AML-193 (cell line): ENCODE measurements at places on chromosomes 11 and 22.

DNA sequence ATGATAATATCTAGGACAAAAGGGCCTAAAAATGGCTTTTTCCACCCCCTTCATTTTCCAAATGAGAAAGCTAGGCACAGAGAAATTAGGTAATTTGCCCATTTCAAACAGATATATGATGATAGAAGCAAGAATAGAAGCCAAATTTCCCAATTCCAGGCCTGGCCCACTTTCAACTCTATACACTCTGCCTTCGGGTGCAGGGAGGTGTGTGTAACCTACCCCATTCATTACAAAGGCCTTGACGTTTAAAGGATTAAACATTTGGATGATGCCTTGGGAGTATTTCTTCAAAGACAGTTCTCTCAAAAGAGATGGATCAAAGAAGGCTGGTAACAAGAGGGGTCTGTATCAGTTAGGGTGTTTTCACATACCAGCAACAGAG lies 134.1 kb downstream of the CCDC34 start:
- no peak for DNase-seq

GRCh38 chr11:130554241-130555055 lies 106.0 kb downstream of the ADAMTS15 start:
- no peak for DNase-seq

DNA sequence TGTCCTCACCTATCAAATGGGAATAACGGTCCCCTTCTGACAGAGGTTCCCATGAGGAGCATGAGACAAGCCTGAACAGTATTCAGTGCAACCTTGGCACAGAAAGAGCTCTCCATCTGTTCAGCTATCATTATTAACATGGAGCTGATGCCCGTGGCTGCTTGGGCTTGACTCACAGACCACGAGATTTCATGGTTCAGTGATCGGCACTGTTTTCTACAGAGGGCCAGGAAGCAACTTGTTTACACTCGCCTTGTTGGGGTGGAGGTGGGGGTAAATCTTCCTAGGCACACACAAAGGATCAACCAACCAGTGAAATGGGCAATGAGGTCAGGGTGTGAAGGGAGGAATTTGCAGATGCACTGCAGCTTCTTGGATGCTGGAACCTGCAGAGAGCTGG lies 88.2 kb downstream of the CWC15 start:
- DNase-seq, result no peak

GRCh38 chr11:22151649-22152197 lies 41.2 kb upstream of the ANO5 start:
- no peak for DNase-seq

DNA sequence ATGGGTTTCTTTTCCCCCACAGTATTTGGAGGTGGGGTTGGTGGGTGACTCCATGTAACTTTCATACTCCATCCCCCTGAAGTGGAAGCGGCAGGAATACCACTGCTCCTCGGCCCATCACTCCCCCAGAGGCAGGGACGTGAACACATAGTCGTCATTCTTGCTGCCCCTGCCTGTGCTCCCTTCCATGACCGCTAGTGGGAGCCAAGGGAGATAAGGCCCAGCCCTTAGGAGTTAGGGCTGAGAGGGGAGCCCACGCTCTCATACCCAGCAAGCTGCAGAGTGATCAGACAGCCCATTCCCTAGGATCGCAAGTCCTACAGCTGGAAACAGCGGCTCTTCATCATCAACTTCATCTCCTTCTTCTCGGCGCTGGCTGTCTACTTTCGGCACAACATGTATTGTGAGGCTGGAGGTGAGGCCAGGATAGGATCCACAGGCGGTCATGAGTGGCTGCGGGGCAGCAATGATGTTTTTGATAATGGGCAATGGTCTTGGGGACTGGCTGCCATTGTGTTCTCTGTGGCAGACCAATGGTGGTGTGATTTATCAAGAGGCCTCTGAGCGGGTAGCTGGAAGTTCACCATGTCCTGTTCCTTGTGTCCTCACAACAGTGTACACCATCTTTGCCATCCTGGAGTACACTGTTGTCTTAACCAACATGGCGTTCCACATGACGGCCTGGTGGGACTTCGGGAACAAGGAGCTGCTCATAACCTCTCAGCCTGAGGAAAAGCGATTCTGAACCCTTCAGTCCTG lies 15.9 kb downstream of the RHOG start:
- peak; percentile 71 for DNase-seq

DNA sequence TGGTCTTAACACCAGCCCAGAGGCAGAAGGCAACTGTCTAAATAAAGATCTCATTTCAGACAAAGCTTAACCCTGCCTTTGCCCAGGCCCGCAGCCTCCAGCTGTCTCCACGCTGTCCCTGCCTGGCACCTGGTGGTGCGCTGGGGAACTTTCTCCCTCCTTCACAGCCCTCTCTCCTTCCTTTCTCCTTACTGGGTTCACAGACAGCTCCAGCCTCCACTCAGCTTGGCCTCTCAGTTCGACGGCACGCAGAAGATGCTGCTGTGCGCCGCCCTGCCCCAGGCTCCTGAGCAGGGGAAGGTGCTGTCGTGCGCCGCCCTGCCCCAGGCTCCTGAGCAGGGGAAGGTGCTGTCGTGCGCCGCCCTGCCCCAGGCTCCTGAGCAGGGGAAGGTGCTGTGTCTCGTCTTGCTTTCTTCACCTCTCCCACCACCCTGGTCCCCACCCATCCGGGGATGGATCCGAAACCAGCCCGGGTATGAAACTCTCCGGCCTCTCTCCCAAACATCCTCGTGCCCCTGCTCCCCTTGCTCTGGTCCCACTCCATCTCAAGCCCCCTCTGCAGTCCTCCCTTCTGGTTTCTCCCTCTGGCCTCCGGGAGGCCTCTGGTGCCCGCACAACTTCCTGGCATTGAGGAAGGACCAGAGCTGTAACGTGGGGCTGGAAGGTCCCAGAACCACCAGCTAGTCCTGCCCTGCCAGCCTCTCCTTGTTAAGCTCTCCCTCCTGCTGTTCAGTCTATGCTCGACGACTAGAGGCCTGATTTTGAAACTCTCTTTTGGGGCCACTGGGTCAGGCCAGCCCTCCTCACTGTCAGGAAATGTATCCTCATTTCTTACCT lies 22.9 kb upstream of the JAM3 start:
- no peak for DNase-seq

DNA sequence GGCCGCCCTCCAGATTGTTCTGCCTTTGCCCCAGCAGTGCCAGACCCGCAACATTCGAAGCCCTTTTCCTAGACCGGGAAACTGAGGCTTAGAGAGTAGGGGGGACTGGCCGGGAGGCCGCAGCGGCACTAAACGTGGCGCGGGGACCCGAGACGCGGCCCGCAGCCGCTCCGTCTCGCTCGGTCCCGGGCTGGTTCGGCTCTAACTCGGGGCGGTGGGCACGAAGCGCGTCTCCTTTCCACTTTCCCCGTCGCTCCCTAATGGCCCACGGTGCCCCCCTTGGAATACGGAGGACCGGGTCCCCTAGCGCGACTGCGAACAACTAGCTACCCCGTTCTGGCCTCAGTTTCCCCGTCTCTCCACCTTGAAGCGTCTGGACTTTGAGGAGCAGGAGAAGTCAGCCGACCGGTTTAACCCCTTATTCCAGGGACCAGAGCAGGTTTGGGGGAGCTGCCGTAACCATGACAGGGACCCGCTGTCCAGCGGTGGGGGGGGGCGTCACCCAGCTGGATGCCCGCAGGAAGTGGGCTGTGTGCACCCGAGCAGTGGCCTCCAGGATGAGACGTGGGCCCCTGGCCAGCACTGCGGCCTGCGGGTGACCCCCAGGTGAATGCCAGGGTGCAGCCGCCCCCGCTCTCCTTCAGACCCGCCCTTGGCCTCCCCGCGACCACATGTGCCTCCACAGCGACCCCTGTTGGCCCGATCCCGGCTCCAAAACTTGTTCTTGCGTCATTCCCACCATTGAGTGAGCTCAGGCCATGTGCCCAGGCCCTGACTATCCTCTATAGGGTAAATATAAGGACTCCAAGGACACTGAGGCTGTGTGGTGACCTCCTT lies 1.1 kb downstream of the CDC42EP1 start:
- DNase-seq, result peak; percentile 44

DNA sequence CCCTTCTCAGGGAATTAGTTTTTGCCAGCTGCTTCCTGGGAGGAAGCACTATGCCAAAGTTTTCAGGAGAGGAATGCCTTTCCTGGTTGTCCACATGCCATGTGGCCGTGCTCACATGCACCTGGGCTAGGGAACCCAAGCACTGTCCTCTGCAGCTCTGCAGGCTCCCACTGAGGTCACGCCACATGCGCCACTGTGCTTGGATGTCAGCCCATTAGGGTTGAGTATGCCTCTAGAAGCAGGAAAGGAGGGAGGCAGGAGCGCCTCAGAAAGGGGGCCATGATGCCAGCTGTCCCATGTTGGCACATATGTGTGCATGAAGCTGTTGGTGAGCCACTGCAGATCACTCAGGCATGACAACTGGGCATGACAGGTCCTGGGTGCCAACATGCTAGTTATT lies 81.6 kb upstream of the SUSD2 start:
- DNase-seq, result no peak

- DNase-seq, result no peak
These were observed 27.6 kb upstream of the TTC12 start for GRCh38 chr11:113286509-113287497.

DNA sequence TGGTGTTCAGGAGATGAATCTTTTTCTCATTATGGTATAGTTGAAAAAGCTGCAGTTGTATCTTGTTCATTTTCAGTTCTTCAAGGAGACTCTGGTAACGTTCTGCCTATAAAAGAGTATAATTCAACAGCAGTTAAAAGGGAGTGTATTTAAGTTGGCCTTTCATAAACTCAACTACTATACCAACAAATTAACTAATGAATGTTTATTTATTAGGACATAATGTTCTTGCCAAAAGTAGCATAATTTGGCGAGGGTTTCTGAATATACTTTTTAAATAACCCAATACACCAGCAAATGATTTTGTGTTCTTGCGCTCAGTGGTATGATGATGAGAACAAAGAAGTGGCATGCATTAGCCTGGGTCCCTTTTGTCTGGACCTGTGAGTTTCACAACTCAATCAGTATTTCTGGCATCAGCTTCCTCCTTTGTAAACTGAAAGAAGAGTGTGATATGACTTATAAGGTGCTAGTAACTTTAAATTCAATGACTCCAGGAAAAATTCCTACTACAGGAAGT lies 10.9 kb downstream of the SMC1B start:
- no peak for DNase-seq

DNA sequence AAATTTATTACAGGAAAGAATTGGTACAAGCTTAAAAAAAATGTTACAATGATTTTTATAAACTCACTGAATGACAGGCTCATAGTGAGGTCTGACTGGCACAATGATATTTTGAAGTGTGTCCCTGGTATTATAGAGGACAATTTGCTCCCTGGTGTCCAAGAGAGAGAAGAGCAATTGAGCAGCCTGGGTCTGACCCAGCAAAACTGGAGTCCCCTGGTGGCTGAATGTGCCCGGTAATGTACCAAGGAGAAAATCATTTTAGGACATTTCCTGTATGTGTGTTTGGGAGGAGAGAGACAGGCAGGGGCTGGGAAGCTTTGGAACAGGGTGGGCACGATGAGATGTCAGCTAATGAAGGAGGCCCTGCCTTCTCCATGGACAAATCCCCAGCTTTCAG lies 125.3 kb downstream of the APOL5 start:
- peak; percentile 43 for DNase-seq

DNA sequence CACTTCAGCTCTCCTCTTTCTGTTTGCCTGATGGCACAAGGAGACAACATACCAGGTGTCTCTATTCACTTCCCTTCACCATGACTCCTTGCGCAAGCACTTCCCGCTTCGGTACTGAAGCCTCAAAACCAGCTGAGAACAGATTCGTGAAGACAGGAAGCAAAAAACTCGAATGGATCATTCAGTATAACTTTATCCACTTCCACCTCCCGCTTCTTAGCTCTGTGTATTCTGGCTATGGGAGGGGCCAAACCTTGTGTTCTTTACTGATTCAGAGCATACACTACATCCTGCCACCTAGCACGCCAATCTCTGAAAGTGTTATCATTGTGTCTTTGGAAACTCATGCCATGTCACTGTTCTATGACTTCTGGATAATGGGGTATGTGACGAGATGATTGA lies 62.2 kb upstream of the ADA2 start:
- DNase-seq, result no peak

DNA sequence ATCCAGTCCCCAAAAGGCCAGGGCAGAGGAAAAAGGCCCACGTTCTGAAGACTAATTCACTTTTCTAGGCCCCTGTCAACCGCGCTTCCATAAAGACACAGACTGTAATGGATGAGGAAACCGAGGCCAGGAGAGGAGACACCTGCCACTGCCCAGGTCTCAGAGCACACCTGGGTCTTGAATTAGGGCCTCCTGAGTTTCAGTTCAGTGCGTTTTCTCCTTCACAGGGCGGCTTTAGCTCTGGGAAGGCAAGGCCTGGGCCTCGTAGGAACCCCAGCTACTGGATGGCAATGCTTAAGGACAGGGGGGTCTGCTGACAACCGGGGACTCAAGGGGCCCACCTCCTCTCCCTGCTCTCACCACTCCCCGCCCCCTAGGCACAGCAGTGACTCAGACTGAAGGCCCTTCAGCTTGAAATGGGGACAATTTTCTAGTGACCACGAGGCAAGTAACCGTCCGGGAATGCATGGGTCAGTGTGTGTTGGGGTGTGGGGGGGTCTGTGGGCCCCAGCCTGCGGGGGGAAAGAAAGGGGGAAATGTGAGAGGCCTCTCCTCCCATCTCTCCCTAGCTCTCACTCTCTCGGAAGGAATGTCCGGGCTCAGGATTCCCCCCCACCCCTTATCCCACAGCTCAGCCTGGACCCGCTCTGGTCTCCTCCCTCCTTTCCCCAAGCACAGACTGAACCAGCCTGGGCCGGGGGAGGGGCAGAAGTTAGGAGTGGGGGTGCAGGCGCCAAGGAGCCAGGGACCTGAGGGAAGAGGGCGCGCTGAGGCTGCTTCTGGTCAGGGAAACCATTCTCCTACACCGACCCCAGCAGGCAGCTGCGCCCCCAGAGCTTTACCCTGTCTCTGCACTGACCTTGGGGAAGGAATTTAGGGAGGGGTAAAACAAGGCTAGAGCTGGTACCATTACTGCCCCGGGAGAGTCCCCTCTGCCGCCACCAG lies 17.2 kb downstream of the CREB3L1 start:
- DNase-seq, result no peak

- DNase-seq, result no peak
These were observed 35.3 kb upstream of the KCNJ11 start for GRCh38 chr11:17423533-17424310.

DNA sequence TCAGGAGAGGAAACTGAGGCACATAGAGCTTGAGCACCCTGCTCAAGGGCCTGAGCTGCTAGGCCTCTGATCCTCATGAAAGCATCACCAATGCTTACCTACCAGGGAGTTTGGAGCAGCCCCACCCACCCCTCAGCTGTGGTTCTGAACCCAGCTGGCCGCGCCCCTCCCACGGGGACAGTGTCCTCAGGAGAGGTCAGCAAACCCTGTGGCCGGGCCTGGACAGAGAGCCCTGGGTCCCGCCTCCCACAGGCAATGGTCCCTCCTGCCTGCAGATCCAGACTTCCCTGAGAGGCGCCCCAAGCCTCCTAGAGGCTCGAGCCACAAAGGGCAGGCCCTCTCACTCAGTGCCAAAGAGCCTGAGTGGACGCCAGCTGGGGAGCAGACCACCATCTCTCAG lies 184.9 kb downstream of the BRD1 start:
- no peak for DNase-seq

DNA sequence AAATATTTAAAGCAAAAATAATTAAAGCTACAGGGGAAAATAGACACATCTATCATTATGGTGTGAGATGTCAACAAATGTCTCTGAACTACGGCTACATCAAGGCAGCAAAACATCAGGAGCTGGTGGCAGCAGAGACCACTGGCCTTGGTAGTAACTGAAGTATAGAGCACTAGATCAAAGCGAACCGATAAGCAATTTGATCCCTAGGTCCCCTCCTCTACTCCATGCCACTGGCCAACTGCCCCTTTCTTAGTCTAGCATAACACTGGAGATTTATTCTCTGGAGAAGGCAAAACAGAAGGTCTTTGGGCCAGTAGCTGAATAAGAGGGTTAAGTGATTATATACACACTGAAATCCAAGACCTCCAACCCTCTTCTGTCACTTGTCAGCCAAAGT lies 13.6 kb upstream of the RAB3IL1 start:
- no peak for DNase-seq
